Spinal cord (tissue), 10 donors: ENCODE measurements at places on chromosomes 12 and 14. TPM values are rescaled to one million over a fixed set of nuclear protein-coding genes. Genes with fewer than 3 reads are reported as not detected.

GRCh38 chr12:62562846-62563245 is 96.2 kb downstream of the MON2 start:
- no peak overlapping the region for H3K27ac ChIP-seq
- no peaks in the 10 kb centered on the region for H3K27me3 ChIP-seq
- no peak overlapping the region for H3K4me3 ChIP-seq
- H3K36me3 ChIP-seq = peaks cover 7% of the 10 kb centered on the region
- DNase-seq = no peak

DNA sequence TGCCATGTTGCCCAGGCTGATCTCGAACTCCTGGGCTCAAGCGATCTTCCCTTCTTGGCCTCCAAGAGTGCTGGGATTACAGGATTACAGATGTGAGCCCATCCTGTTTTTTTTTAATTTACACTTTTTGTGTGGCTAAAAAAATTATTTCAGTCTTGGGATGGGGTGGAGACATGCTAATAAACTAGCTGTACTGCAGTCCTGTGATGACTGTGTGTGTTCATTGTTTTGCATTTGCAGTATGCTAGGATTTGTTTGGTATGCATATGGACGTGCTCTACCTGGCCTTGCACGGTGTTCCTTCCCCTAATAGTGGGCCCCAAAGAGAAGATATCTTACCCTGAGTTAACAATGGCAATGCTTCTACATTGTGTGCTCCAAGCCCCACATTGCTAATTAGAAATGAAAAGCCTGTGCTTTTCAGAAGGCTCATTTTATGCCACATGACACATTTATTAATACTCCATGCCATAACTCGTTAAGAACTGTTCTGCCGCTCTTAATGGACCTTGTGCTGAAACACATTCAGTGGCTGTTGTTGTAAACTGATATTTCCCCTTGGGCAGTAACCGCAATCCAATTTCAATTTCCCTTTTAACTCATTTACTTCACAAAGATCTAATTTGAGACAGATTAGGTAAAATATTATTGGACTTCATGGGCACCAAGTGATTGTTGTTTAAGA is 86.4 kb downstream of the SCN8A start:
- H3K27me3 ChIP-seq = no peaks in the 10 kb centered on the region
- no peak overlapping the region for H3K4me3 ChIP-seq
- H3K36me3 ChIP-seq = no peaks in the 10 kb centered on the region
- H3K27ac ChIP-seq = no peak overlapping the region

- no peak overlapping the region for H3K27ac ChIP-seq
- H3K36me3 ChIP-seq = no peaks in the 10 kb centered on the region
- no peaks in the 10 kb centered on the region for H3K4me1 ChIP-seq
- H3K27me3 ChIP-seq = no peaks in the 10 kb centered on the region
- DNase-seq = no peak
- H3K4me3 ChIP-seq = no peak overlapping the region
Measured at GRCh38 chr12:47361389-47362021, 281.7 kb upstream of the AMIGO2 start.

DNA sequence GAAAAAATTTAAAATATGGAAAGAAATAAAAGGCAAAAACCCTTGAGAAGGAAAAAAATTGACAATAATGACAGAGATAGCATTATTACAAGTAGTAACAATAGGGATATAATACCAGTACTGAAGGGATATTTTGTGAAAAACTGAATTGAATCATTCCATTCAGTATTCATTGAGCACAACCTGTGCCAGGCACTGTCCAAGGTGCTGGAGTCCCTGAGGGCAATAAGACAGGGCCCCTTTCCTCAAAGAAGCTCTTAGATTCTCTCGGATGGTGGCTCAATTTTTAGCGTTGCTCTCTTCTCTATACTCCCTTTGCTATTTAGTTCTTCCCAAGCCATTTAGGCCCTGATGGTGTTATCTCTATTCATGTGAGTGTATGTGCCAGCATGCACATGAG is 34.3 kb upstream of the GAS2L3 start:
- H3K27ac ChIP-seq = no peak overlapping the region
- H3K4me1 ChIP-seq = no peaks in the 10 kb centered on the region
- no peak for DNase-seq
- H3K4me3 ChIP-seq = no peak overlapping the region

Gene MYF6
- 0.61 TPM for total RNA-seq

- no peaks in the 10 kb centered on the region for H3K27me3 ChIP-seq
- H3K36me3 ChIP-seq = no peaks in the 10 kb centered on the region
- no peak overlapping the region for H3K4me3 ChIP-seq
- DNase-seq = no peak
- no peak overlapping the region for H3K27ac ChIP-seq
- H3K4me1 ChIP-seq = no peaks in the 10 kb centered on the region
Measured at GRCh38 chr14:60753264-60754119, 18.9 kb downstream of the MNAT1 start.

GRCh38 chr12:101051901-101052550 is 158.0 kb downstream of the SLC5A8 start:
- H3K27me3 ChIP-seq = no peaks in the 10 kb centered on the region
- H3K27ac ChIP-seq = no peak overlapping the region
- no peaks in the 10 kb centered on the region for H3K4me1 ChIP-seq
- no peak overlapping the region for H3K4me3 ChIP-seq

DNA sequence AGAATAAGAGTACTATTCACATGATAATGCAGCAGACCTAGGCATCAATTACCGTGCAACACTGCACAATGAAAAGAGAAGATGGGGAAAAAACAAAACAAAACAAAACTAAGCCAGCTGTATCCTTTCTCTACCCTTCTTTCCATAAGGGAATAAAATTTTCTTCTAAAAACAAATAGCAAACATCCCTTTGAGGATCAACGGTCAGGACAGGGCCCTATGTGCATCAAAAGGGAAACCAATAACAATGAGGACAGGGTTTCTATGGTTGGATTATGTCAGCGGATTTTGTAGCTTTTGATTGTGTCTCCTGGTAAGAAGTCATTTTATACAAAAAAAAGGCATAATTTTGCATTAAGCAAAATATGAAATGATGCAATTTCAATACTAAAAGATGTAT is 350.3 kb downstream of the SLC6A15 start:
- DNase-seq = no peak
- no peaks in the 10 kb centered on the region for H3K36me3 ChIP-seq
- no peaks in the 10 kb centered on the region for H3K4me1 ChIP-seq
- H3K27ac ChIP-seq = no peak overlapping the region

DNA sequence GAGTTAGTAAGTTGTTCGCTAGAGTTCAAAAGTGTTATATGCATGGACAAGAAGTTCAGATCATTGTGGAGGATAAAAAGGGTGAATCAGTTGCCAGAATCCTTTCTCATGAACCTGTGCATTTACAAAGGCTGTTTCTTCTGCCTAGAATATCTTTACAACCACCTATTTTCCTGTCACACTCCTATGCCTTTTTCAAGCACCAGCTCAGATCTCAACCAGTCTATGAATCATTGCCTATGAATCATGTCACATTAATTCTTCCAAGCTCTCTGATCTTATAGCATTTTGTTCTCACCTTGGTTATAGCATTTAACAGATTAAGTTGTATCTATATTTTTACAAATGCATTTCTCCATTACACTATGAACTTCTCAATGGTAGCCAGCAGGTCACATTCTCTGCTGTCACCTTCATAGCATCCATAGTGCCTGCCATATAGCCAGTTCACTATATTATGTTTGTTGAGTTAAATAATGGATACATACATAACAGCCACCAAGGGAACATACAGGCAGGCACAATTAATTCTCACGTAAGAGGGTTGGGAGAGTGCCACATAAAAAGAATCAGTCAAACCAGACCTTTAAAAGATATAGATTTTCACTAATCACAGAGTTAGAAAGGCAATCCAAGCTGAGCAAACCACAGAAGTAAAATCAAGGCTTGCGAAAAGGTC is 573.0 kb downstream of the FOXG1 start:
- no peak overlapping the region for H3K4me3 ChIP-seq
- H3K27ac ChIP-seq = no peak overlapping the region
- H3K36me3 ChIP-seq = no peaks in the 10 kb centered on the region

DNA sequence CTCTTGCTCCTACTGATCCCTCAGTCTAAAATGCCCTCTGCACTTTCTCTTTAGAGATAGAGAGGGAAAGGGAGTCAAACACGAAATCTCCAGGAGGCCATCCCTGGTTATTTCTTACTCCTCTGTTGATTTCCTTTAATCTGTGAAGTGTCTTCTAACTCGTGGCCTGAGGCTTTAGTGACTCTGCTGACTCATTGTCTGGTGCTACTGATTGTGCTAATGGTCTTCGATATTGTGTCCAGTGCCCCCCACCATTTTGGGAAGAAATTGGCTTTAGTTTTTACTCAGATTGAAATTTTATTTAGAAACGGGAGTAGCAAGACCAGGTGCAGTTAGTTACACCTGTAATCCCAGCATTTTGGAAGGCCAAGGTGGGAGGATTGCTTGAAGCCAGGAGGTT is 839 bp downstream of the CLEC9A start:
- no peaks in the 10 kb centered on the region for H3K36me3 ChIP-seq
- no peak overlapping the region for H3K27ac ChIP-seq
- DNase-seq = no peak
- no peaks in the 10 kb centered on the region for H3K27me3 ChIP-seq
- no peak overlapping the region for H3K4me3 ChIP-seq

Gene PHC1
- total RNA-seq = 52.3 TPM

GRCh38 chr14:101040538-101041442 is 137.3 kb upstream of the RTL1 start:
- no peak overlapping the region for H3K4me3 ChIP-seq
- DNase-seq = no peak
- H3K36me3 ChIP-seq = peaks cover 49% of the 10 kb centered on the region
- no peak overlapping the region for H3K27ac ChIP-seq
- no peaks in the 10 kb centered on the region for H3K27me3 ChIP-seq

DNA sequence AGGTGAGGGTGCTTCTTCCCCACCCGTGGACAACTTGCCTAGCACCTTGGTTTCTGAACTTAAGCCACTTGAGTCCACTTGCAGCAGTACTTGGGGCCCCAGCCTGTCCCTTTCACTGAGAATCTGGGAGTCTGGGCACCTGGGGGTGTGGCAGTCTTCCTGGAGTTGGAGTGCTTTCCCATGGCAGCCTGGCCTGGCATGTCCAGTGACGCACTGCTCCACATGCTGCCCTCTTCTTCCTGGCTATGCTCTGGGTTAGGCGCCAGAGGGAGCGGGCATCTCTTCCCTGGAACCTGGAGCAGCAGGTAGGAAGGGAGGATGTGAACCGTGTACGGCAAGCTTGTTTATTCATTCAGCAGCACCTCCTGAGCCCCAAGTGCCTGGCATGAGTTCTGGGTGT is 76.4 kb downstream of the PAPOLA start:
- no peaks in the 10 kb centered on the region for H3K36me3 ChIP-seq
- DNase-seq = no peak
- peaks cover 15% of the 10 kb centered on the region for H3K4me1 ChIP-seq
- no peaks in the 10 kb centered on the region for H3K27me3 ChIP-seq
- no peak overlapping the region for H3K4me3 ChIP-seq

- no peaks in the 10 kb centered on the region for H3K36me3 ChIP-seq
- no peak overlapping the region for H3K4me3 ChIP-seq
- peaks cover 5% of the 10 kb centered on the region for H3K4me1 ChIP-seq
- no peaks in the 10 kb centered on the region for H3K27me3 ChIP-seq
Measured at GRCh38 chr12:52496054-52496453, 3.0 kb upstream of the KRT6A start.

- peaks cover 12% of the 10 kb centered on the region for H3K4me1 ChIP-seq
- peaks cover 44% of the 10 kb centered on the region for H3K36me3 ChIP-seq
- DNase-seq = no peak
- H3K27ac ChIP-seq = no peak overlapping the region
- no peaks in the 10 kb centered on the region for H3K27me3 ChIP-seq
- no peak overlapping the region for H3K4me3 ChIP-seq
Measured at GRCh38 chr12:110647631-110648040, 33.7 kb downstream of the TCTN1 start.

- no peaks in the 10 kb centered on the region for H3K36me3 ChIP-seq
- H3K27ac ChIP-seq = no peak overlapping the region
- H3K27me3 ChIP-seq = no peaks in the 10 kb centered on the region
- peaks cover 2% of the 10 kb centered on the region for H3K4me1 ChIP-seq
Measured at GRCh38 chr14:70884595-70885342, 22.5 kb upstream of the PCNX1 start.

DNA sequence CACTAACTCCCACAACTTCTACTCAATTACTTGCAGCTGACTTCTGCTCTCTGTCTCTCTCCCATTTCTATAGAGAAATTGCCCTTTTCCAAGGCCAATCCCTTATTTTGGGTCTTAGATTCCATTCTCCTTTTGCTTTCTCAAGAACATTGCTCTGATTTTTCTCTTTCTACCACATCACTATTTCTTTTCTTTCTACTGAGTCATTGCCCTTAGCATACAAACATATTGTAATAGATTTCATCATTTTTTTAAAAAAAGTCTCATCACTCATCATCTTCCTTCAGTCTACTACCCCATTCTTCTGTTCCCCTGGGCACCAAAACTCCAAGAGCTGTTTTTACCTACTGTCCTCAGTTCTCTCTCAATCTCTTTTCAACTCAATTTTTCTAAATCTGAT is 4.4 kb upstream of the KCNA1 start:
- no peaks in the 10 kb centered on the region for H3K36me3 ChIP-seq
- H3K4me1 ChIP-seq = peaks cover 18% of the 10 kb centered on the region
- H3K4me3 ChIP-seq = no peak overlapping the region
- H3K27me3 ChIP-seq = peaks cover 31% of the 10 kb centered on the region
- no peak for DNase-seq
- no peak overlapping the region for H3K27ac ChIP-seq

GRCh38 chr14:102375119-102375518 is 12.4 kb downstream of the TECPR2 start:
- H3K27ac ChIP-seq = no peak overlapping the region
- H3K4me1 ChIP-seq = no peaks in the 10 kb centered on the region
- peaks cover 13% of the 10 kb centered on the region for H3K36me3 ChIP-seq

DNA sequence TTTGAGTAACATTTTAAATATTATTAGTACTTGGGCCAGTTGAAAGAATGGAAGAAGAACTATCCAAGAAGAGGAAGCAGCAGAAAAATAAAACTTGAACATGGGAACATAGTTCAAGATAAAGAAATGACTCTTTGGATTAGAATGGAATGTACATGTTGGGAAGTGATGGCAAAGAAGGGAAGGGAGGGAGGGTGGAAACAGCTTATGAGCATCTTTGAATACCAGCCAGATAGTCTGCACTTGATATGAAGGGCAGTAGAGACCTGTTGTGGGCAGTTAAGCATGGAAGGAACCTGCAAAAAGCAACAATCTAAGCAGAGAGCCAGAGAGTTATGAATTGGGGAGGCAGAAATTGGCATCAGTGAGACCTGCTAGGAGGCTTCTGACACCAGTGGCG is 10.0 kb upstream of the IL22 start:
- DNase-seq = no peak
- H3K4me1 ChIP-seq = no peaks in the 10 kb centered on the region
- no peak overlapping the region for H3K27ac ChIP-seq
- no peak overlapping the region for H3K4me3 ChIP-seq

- H3K27ac ChIP-seq = no peak overlapping the region
- no peaks in the 10 kb centered on the region for H3K27me3 ChIP-seq
- no peaks in the 10 kb centered on the region for H3K4me1 ChIP-seq
- no peaks in the 10 kb centered on the region for H3K36me3 ChIP-seq
- H3K4me3 ChIP-seq = no peak overlapping the region
Measured at GRCh38 chr14:81295958-81296923, 75.5 kb upstream of the GTF2A1 start.

Gene RPL10L
- total RNA-seq = not detected

GRCh38 chr14:64645220-64645892 is 58.9 kb upstream of the PLEKHG3 start:
- H3K36me3 ChIP-seq = no peaks in the 10 kb centered on the region
- no peak overlapping the region for H3K4me3 ChIP-seq

Gene TAS2R9
- total RNA-seq = 0.44 TPM

GRCh38 chr14:52154992-52155650 is 86.3 kb upstream of the NID2 start:
- H3K4me3 ChIP-seq = no peak overlapping the region
- no peaks in the 10 kb centered on the region for H3K27me3 ChIP-seq
- no peaks in the 10 kb centered on the region for H3K4me1 ChIP-seq
- no peak overlapping the region for H3K27ac ChIP-seq
- no peaks in the 10 kb centered on the region for H3K36me3 ChIP-seq

Gene KERA
- 1.3 TPM for total RNA-seq
